NCI-H1436 (cell line): ENCODE measurements at places on chromosomes 16 and 17.

DNA sequence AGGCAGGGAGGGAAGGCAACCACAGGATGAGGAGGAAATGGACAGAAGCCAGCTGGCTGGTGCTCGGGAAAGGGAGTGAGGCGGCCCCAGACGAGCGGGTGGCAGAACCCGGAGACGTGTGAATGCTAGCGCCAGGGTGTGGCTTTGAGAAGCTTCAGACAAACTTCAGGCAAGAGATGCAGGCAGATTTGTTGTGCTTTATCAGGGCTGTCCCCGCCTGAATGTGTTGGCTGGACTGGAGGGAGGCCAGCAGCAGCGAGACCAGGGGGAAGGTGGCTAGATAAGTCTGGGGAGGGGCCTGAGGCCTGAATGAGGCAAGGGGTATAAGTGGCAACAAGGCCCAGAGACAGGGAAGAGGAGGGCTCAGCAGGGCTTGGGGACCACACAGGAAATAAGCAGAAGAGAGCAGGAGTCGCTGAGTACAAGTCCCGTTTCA, 22.0 kb downstream of the CAMKK1 start:
- DNase-seq: no peak

DNA sequence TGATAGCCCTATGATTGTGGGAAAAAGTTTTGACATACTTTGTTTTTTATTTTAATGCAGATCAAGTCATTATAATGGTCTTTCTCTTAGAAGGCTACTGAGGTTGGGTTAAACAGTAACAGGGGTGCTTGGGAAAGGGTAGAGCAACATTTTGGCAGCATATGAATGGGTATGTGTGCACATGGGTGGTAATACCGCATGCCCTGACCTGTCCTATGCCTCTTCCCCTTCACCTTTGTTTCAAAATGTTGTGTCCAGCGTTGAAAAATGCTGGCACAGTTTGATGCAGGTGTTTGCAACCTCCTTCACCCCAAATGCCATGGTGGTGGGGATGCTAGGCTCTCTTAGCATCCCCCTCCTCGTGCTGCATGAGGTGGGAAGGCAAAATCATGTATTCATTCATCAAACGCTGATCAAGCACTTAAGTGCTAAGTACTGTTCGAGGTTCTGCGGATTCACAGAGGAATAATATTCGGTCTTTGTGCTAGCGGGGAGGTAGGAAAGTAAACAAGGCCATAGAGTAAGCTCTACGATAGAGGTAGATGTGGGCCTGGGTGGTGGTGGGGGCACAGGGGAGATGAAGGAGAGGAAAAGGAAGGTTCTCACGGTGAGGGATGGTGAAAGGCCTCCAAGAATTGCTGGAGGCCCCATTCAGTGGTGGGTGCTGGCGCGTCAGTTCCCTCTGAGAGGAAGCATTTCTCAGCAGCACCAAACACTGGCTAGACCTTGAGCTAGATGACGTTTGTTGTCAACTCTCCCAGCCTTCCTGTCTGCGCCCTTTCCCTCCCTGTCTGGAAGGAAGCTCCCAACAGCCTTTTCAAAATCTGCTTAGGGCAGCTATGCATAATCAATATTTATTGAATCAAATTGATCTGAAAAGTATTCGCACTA, 13.3 kb upstream of the MARCHF10 start:
- no peak for DNase-seq

DNA sequence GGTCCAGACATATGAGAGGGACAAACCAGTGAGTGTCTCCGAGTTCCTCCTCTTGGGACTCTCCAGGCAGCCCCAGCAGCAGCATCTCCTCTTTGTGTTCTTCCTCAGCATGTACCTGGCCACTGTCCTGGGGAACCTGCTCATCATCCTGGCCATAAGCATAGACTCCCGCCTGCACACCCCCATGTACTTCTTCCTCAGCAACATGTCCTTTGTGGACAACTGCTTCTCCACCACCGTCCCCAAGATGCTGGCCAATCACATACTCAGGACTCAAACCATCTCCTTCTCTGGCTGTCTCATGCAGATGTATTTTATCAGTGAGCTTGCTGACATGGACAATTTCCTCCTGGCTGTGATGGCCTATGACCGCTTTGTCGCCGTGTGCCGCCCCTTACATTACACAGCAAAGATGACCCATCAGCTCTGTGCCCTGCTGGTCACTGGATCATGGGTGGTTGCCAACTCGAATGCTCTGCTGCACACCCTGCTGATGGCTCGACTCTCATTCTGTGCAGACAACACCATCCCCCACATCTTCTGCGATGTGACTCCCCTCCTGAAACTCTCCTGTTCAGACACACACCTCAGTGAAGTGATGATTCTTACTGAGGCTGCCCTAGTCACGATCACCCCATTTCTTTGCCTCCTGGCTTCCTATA, 19.2 kb downstream of the ZNF200 start:
- no peak for DNase-seq

DNA sequence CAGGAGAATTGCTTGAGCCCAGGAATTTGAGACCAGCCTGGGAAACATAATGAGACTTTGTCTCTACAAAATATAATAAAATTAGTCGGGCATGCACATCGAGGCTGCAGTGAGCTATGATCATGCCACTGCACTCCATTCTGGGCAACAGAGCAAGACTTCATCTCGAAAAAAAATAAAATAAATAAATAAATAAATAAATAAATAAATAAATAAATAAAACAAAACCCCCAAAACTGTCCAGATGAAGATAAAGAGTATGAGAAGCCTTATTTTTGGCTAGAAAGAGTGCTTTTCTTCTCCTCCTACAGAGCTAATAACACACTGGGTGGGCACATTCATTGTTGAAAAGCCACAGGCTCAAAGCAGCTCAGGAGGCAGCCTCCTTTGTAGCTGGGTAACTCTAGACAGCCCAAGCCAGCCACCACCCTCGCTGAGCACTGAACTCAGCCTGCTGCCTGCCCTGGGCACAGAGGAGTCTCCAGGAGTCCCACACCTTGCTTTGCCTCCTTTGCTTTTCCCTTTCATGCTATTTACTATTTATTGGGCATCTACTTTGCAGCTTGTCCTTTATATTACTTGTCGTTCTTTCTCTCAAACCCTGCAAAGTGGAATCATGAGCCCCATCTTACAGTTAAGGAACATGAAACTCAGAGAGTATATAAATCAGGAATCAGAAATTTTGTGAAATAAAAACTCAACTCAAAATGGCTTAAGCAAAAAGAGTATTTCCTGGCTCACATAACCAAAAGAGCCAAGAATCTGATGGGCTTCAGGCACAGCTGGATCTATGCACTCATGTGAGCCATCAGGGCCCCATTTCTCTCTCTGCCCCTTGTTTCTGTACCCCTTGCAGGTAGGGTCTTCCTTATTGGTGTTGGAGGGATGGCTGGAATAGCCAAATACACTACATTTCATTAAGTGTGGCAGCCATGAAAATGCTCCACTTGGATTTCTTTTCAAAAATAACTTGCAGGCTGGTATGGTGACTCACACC, 18.1 kb upstream of the C16orf87 start:
- no peak for DNase-seq

GRCh38 chr16:21597561-21598030, 1.8 kb upstream of the METTL9 start:
- no peak for DNase-seq

DNA sequence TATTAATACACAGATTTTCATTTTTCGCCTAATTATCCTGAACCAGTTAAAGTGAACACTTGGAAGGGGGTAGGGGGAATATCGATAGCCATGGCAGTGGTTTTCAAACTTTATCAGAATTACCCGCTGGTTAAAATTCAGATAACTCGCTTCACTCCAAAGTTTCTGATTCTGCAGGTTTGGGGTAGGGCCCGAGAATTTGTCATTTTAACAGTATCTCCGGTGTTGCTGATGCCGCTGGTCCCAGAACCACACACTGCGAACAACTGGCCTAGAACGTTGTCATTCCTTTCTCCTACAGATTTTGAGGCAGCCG, 313 bp upstream of the NSRP1 start:
- DNase-seq: no peak
